Caco-2 (cell line): ENCODE measurements at places on chromosomes 12 and 14. TPM values are rescaled to one million over a fixed set of nuclear protein-coding genes. Genes with fewer than 3 reads are reported as not detected.

- no peak for DNase-seq
Observed at GRCh38 chr14:50501642-50502041, 30.7 kb downstream of the MAP4K5 start.

- no peak for DNase-seq
Observed at GRCh38 chr14:51849097-51849496, 11.3 kb upstream of the GNG2 start.

Gene PLEKHG7
- 0.12 and 0.23 TPM in 2 replicates for total RNA-seq

Gene PROX2
- not detected in 2 replicates for total RNA-seq

- no peak for DNase-seq
Observed at GRCh38 chr12:11943919-11944700, 126.6 kb upstream of the BCL2L14 start.

Gene TAS2R43
- not detected in 2 replicates for total RNA-seq

DNA sequence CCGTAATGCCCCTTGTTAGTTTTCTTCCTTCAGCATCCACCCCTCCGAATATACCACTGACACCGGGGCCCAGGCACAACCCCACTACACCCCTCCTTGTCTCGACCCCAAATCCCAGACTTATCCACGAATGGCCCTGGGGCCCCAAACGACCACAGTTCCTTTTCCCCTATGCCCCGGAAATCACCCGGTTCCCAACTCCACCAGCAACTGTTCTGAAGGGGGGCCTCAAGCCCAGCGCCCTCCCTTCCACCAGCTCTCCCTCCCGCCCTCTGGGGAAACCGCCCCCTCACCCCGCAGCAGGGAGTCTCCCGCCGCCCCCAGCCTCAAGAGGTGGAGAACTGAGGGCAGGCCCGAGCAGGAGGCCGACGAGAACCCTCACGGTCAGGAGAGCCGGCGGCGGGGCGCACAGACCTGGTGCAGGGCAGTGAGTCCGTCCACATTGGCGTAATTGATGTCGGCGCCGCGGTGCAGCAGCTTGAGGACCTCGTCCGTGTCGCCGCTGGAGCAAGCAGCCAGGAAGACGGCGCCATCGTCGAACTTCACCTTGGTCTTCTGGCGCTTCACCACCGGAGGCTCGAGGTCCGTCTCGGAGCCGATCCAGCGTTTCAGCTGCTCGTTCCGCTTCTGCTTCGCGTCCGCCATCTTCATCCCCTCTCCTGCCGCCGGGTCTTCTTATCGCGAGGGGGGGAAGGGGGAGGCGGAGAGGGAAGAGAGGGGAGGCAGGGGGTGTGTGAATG lies 446 bp downstream of the PPP1R12A start:
- DNase-seq, result no peak

- no peak for DNase-seq
Observed at GRCh38 chr14:66910311-66910840, 278.9 kb upstream of the GARIN2 start.

DNA sequence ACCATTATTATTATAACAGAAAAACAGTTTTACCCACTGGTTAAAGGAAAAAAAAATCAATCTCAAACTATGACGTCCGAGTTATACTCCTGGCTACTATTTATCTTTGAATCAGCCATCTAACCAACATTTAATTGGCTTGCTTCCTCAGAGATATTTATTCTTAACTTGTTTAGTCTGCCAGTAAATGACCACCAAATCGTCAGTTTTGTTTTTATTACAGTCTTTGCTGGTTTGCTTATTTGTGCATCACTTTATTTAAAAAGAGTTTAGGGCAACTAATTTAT lies 71.2 kb downstream of the RASSF8 start:
- no peak for DNase-seq

Gene HSPB8
- total RNA-seq, result 15.3 and 17.1 TPM in 2 replicates

Gene CARMIL3
- total RNA-seq, result 0.88 and 1.00 TPM in 2 replicates

Gene SERPINA3
- 1.3 and 2.3 TPM in 2 replicates for total RNA-seq

DNA sequence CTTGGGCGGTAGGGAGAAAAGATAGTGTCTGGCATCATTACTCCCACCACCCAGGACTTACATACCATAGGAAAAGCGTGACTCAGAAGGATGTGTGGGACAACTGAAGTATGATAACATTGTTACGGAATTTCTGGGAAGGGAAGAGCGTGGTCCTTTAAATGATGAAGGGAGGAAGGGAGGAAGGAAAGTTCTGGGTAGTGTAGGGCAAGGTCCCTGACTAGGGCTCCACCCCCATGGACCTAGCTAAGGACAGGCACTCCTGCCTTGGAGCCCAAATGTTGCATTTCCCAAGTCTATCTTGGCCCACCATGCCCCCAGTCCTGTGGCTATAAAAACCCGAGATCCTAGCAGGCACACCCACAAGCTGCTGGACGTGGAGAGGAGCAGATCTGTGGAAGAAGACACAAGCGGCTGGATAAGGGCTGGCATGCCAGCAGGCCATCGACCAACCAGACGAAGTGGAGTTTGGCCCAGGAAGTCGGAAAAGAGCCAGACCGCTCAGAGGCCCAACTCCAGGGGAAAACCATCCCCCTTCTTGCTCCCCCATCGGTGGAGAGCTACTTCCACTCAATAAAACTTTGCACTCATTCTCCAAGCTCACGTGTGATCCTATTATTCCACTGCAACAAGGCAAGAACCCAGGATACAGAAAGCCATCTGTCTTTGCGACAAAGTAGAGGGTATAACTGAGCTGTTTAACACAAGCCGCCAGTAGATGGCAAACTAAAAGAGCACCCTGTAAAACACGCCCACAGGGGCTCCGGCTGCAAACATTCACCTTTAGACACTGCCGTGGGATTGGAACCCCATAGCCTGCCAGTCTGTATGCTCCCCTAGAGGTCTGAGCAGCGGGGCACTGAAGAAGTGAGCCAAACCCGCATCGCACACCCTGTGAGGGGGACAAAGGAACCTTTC lies 23.0 kb upstream of the RAB21 start:
- no peak for DNase-seq

DNA sequence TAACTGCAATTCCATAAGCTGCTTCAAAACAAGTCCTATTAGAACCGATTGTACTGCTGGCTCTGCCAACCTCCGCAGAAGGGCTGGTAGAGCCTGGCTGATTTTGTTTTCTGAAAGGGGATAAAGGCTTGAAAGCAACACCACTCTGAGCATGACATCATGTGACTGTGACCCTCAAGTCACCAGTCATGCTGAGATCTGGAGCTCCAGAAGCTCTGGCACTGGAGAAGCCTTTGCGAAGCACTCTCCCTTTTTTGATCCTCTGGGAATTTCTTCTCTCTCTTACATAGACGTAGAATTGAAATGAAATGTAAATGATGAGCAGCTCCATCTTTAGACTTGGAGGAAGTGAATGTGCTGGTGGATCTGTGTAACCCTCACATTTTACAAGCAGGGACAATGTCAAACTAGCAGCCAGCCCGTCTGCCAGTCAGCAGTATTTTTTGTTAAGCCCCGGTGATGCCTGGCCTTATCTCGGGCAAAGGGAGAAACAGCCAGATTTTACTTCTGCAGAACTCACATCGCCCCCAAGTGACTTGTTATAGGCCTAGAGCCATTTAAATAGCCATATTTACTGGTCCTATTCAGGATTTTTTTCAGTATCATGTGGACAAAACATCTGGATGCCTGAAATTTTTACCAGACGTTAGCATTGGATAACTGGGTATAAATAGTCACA lies 112.1 kb upstream of the NPAS3 start:
- no peak for DNase-seq

Gene CDKL1
- 4.5 and 5.4 TPM in 2 replicates for total RNA-seq

Gene PTHLH
- not detected in 2 replicates for total RNA-seq

DNA sequence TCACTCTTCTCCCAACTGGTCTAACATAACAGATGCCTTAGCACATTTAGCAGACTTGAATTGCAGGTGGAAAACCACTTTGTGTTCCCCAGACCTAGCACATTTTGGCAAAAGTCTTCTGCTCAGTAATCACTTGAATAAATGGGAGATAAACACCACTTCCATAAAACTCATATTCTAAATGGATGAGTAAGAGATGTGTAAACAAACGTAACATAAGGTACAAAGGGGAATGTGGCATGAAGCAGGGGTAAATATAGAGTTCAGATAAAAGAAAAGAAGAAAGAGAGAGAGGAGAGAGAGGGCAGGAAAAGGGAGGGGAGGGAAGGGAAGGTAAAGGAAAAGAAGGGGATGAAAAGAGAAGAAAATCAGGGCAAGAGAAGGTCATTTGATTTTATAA lies 17.0 kb upstream of the KERA start:
- no peak for DNase-seq

DNA sequence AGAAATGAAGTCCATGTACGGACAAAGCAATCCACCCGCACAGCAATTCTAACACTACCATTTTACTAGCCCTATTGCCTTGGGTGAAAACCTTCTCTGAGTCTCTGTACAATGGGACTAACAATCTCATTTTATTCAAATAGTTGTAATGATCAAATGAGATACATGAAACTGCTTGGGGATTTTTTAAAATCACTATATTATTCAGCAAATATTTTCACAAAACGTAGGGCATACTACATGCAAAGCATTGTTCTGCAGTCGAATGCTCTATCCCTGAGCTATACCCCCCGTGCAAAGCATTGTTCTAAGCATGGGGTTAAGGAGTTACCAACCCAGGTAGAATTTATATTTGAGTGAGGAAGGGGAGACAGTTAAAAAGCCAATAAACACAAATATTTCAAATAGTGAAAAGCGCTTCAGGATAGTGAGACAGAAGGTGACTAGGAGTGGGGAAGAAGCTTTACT lies 554 bp upstream of the ATF7 start:
- no peak for DNase-seq

DNA sequence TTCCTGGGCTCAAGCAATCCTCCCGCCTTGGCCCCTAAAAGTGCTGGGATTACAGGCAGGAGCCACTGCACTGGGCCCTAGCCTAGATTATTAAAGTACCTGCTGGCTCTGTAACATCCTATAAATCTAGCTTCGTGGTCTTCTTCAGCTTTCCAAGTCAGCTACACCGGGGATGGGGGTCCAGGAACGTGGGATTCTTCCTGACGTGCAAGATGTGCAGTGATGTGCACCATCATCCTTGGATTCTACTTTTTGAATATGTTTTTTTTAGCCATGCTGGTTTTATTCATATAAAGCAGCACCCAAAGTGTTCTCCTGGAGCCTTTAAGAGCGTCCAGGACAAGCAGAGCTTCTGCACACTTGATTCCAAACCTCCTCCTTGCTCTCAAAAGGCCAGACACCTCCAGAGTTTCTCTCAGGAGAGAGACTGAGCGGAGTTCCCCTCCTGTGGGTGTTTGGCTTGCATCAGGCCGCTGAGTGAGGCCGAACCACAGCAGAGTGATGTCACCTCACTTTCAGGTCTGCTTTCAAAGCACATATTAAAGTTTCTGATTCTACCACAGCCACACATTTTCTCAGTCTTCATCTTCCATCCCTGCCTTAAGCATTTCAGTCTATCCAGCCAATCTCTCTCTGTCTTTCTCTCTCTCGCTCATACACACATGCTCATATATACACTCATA lies 33.4 kb downstream of the VCPKMT start:
- no peak for DNase-seq

Gene CLEC14A
- not detected in 2 replicates for total RNA-seq

Gene PLA2G1B
- total RNA-seq, result not detected in 2 replicates

DNA sequence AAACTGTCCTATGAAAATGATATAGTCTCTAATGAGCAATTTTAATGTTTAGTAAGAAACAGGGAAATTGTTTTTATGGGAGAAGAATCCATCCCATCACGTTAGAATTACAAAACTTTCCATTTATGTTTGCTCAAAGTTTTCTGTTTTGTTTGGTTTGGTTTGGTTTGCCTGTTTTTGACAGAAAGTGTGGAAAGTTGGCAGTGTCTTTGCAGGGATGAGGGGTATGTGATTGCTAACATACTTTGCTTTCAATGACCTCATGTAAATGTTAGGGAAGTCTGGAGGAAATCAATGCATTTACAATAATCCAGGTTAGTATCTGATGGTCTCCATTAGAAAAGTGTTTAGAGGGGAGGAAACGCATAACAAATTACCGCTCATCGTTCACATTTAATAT lies 12.3 kb upstream of the NAV3 start:
- DNase-seq, result no peak

GRCh38 chr12:9707356-9707755 lies 25.5 kb downstream of the CLECL1 start:
- no peak for DNase-seq

Gene KRT83
- total RNA-seq, result not detected in 2 replicates

Gene PDZRN4
- not detected in 2 replicates for total RNA-seq
